Ovary (tissue), 10 donors: ENCODE measurements at places on chromosomes 12 and 14.
A peak's percentile ranks its signal among the peaks of the same experiment; 100 is the strongest.

DNA sequence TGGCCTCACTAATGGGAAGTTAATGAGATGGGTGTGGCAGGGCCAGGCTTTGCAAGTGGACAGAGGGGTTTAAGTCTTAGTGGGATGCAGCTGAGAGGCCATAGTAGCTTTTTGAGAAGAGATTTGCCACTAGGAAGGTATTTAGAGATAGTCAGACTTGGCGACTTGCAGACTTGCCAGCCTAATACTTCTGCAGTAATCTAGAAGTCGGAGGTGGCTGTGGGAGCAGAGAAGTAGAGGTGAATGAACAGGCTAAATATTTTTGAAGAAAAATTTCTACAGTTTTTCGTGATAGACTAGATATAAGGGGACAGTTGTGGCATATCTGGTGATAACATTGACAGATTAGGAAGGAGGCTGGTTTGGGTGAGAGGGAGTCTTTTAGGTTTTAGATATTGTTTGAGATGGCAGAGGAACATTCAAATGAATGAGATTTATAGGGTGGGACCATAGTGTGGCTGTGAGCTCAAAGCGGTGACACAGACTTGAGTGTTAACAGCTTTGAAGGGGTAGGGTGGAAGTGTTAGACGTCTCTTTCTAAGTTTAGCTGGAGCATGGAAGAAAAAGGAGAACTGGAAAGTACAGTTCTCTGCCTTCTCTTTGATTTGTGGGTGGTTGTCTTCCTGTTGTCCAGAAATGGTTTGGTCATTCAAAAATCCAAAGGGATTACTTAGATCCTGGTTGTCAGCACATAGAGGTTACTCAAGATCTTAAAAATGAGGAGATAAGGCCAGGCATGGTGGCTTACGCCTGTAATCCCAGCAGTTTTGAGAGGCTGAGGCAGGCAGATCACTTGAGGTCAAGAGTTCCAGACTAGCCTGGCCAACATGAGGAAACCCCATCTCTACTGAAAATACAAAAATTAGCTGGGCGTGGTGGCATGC is 44.9 kb downstream of the MAPKAPK5 start:
- DNase-seq, result no peak

- no peak for DNase-seq
These were observed 61.7 kb downstream of the RALGAPA1 start for GRCh38 chr14:35747379-35747778.

DNA sequence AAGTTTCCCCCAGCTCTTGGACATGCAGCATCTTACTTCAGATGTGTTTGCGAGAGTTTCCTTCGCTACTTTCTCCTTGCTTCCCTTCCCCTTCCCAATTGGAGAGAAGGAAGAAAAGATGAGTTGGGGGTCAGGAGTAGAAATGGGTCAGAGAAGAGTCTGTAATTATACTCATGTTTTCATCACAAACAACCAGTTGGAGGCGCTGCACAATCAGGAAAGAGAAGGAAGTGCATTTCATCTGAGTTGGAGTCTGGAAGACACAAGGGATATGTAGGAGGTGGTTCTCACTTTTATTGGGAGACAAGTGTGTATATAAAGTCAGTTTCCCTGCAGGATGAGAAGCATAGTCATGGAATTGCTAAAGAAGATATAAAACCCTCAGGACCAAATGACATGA is 31.3 kb upstream of the VSX2 start:
- no peak for DNase-seq

DNA sequence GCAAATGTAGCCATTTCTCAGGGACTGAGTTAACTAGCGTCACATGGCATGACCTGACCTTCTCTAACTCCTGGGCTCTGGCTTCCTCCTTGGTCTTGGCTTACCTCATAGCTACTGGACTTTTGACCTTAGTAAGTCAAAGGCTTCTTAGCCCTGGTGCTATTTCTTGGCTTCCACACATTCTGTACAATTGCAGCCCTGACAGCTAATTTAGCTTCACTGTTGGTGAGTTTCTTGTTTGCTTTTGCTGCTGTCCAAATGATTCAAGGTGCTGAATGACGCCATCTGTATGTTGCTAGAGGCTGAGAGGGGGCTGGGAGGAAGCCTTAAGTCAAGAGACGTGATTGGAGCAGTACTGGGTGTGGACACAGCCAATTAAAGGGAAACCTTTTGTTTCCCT is 202.7 kb downstream of the PRKD1 start:
- peak; percentile 18 for DNase-seq

DNA sequence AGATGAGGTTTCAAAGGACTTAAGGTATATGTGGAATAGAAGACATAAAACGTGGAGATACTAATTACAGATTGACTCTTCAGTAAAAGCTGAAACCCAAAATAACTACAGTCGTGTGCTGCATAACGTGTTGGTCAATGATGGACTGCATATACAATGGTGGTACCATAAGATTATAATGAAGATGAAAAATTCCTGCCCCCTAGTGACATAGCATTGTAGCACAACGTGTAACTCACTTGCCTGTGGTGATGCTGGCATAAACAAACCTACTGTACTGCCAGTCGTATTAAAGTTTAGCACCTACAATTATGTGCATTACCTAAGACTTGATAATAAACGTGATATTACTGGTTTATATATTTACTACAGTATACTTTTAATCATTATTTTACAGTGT is 150.3 kb downstream of the LRRK2 start:
- DNase-seq, result no peak

- DNase-seq, result no peak
These were observed 397.1 kb upstream of the DCN start for GRCh38 chr12:91579516-91580263.
